ENCODE measurements at places on chromosomes 3 and 15.
A peak's percentile ranks its signal among the peaks of the same experiment; 100 is the strongest.

DNA sequence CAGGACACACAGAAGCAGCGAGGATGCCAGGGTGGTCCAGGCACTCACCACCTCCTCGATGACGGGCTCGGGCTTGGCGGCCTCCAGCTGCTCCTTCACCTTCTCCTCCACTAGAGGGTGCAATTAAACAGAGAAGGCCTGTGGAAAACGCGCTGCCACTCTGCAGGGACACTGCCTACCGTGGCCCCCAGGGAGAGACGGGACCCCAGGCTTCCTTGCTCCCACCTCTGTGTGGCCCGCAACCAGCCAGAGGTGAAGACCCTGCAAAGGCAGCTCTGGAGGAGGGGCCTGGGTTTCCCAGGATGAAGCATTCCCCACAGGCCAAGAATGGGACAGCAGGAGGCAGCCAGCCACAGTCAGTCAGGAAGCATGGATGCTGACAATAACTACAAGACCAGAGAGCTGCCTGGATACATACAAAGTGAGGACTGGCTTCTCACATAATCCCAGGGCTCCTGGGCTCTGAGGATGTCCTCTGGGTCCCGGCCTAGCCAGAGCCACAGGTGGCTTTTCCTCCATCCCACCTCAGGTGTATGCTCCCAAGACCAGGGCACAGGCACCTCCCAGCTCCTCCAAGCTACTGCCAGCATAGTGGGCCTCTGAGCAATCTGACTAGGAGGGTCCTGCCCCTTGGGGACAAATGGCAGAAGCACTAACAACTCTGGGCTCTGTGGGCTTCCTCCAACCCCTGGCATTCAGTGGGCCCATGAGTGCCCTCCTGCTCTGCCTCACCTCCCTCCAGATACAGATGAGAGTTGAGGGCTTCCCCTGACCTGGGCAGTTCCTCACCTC, 46.2 kb downstream of the PTH1R start:
- peaks cover 27% of the 10 kb centered on the region for H3K4me1 ChIP-seq
- DNase-seq = no peak
- H3K27me3 ChIP-seq = no peaks in the 10 kb centered on the region

GRCh38 chr15:88650556-88650955, 11.7 kb downstream of the ISG20 start:
- no peaks in the 10 kb centered on the region for H3K27me3 ChIP-seq
- DNase-seq = no peak
- peaks cover 27% of the 10 kb centered on the region for H3K4me1 ChIP-seq
- H3K27ac ChIP-seq = peak overlapping the region; percentile 88

- no peak for DNase-seq
- H3K36me3 ChIP-seq = no peaks in the 10 kb centered on the region
- H3K4me1 ChIP-seq = peaks cover 32% of the 10 kb centered on the region
These were observed 48.4 kb downstream of the DAPK2 start for GRCh38 chr15:63997715-63998442.

DNA sequence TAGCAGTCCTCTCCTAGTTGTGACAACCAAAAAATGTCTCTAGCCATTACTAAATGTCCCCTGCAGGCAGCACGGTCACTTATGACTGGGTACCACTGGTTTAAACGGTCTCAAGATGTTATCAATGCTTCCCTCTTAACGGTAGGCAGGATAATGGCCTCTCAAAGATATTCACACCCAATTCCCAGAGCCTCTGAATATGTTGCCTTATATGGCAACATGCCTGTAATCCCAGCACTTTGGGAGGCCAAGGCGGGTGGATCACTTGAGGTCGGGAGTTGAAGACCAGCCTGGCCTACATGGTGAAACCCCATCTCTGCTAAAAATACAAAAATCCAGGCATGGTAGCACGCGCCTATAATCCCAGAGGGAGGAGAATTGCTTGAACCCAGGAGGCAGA, 9.4 kb downstream of the MME start:
- H3K4me1 ChIP-seq = no peaks in the 10 kb centered on the region
- no peak for DNase-seq
- H3K27ac ChIP-seq = no peak overlapping the region
- H3K27me3 ChIP-seq = no peaks in the 10 kb centered on the region
- H3K4me3 ChIP-seq = no peak overlapping the region
- no peaks in the 10 kb centered on the region for H3K36me3 ChIP-seq

GRCh38 chr3:136567599-136568188, 184.5 kb downstream of the STAG1 start:
- H3K36me3 ChIP-seq = peaks cover 49% of the 10 kb centered on the region
- H3K4me3 ChIP-seq = no peak overlapping the region
- H3K4me1 ChIP-seq = peaks cover 4% of the 10 kb centered on the region

- peaks cover 7% of the 10 kb centered on the region for H3K27me3 ChIP-seq
- no peak overlapping the region for H3K27ac ChIP-seq
- DNase-seq = no peak
- H3K4me3 ChIP-seq = no peak overlapping the region
- H3K36me3 ChIP-seq = no peaks in the 10 kb centered on the region
These were observed 417.8 kb upstream of the TPM1 start for GRCh38 chr15:62624547-62625378.

- H3K36me3 ChIP-seq = no peaks in the 10 kb centered on the region
- no peak for DNase-seq
- H3K27ac ChIP-seq = no peak overlapping the region
- H3K27me3 ChIP-seq = no peaks in the 10 kb centered on the region
- no peak overlapping the region for H3K4me3 ChIP-seq
These were observed 721.2 kb downstream of the NAALADL2 start for GRCh38 chr3:175580318-175580717.

GRCh38 chr15:84016371-84016770, 219.2 kb upstream of the GOLGA6L4 start:
- peaks cover 3% of the 10 kb centered on the region for H3K27me3 ChIP-seq
- no peak overlapping the region for H3K27ac ChIP-seq
- H3K4me1 ChIP-seq = no peaks in the 10 kb centered on the region
- no peaks in the 10 kb centered on the region for H3K36me3 ChIP-seq
- H3K4me3 ChIP-seq = no peak overlapping the region

GRCh38 chr15:70036585-70037291, 61.0 kb downstream of the TLE3 start:
- H3K4me1 ChIP-seq = no peaks in the 10 kb centered on the region
- H3K27me3 ChIP-seq = peaks cover 12% of the 10 kb centered on the region
- no peaks in the 10 kb centered on the region for H3K36me3 ChIP-seq
- DNase-seq = no peak
- no peak overlapping the region for H3K27ac ChIP-seq

- H3K27ac ChIP-seq = no peak overlapping the region
- no peaks in the 10 kb centered on the region for H3K4me1 ChIP-seq
- no peak overlapping the region for H3K4me3 ChIP-seq
- DNase-seq = no peak
- H3K27me3 ChIP-seq = peaks cover 3% of the 10 kb centered on the region
These were observed 296.7 kb downstream of the PTPRG start for GRCh38 chr3:61858054-61858453.

GRCh38 chr3:71062952-71063772, 520.4 kb downstream of the FOXP1 start:
- H3K27me3 ChIP-seq = no peaks in the 10 kb centered on the region
- no peak overlapping the region for H3K4me3 ChIP-seq
- H3K27ac ChIP-seq = no peak overlapping the region
- DNase-seq = no peak

DNA sequence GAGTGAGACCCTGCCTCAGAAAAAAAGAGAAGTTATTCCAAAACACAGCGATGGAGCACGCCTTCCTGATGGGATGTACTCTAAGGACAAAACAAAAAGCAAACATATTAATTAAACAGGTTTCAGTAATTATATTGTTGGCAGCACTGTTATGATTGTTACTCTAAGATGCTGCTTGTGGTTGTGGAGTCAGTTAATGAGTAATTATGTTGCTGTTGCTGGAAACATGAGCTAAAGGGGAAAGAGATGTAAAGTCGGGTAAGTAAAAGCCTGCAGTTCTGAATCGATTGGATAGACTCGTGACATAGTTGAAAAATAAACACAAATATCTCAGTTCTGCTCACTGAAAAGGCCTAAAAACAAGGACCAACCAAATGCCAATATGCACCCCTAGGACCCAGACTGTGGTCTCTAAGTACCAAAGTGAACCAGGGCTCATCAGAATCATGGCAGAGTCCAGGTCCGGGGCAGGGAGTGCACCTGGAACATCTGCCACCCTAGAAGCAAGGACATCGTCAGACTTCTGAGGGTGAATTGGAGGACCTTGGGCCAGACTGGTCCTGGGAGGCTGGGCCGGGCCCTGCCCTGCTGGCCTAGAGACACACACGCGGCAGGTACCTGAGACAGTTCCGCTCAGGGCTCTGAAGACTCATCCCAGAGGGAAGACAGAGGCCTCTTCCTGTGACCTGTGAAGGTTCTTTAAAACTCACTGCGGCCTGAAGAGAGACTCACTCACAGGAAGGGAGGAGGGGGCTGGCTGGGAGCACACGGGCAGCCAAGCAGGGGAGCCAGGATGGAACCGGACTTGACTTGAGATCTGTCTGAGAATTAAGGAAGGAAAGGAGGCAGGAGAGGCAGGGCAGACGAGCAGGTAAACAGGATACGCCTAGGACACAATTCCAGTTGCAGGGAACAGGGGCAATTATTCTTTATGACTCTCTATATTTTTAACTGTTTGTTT, 140.5 kb downstream of the LRRK1 start:
- H3K27me3 ChIP-seq = no peaks in the 10 kb centered on the region
- H3K36me3 ChIP-seq = no peaks in the 10 kb centered on the region
- no peaks in the 10 kb centered on the region for H3K4me1 ChIP-seq
- no peak overlapping the region for H3K4me3 ChIP-seq
- H3K27ac ChIP-seq = no peak overlapping the region

DNA sequence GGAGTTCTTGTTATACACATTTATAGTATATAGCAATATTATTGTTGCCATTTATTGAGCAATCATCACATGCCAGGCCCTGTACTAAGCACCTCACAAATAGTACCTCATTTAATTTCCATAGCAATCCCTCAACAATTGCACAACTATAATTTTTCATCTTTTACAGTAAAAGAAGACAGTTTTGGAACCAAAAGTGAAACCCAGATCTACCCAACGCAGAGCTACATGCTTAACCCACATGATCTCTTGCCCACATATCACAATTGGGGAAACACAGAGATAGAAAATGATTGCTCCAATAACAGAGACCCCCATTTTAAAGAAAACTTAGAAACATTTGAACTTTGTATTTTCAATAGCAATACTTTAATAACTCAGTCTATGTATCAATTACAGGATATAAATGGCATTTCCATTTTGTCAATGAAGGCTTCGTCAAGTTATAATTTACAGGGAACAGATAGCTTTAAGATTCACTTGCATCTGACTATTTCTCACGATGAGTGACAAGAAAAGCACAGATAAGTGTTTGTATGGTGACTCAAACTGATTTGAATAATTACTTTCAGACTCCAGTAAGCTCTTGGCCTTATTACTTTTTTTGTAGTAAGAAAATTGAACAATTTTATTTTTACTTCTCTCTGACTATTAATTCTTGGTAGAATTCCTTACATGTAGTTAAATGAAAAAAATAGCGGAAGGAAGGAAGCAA, 38.7 kb upstream of the CCDC50 start:
- DNase-seq = no peak
- peaks cover 5% of the 10 kb centered on the region for H3K4me1 ChIP-seq
- H3K36me3 ChIP-seq = no peaks in the 10 kb centered on the region
- no peak overlapping the region for H3K27ac ChIP-seq

DNA sequence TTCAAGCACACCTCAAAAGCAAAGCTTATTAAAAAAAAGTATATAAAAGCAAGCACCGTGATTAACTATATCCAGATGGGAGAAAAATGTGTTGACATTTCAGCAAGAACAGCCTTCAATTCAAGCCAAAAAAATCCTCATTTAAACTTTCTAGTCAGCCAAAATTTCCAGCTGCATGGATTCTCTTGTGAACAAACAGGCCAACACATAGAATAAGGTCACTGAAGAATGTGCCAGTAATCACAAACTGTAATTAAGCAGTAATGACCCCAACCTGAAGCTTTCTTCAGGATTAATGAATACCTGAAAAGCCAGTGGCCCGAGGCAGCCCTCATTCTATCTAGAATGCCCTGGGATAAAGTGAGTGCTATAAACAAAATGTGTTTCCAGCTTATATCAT, 130.7 kb upstream of the KCNMB2 start:
- H3K4me3 ChIP-seq = no peak overlapping the region
- H3K27ac ChIP-seq = no peak overlapping the region
- H3K36me3 ChIP-seq = no peaks in the 10 kb centered on the region
- no peak for DNase-seq
- H3K27me3 ChIP-seq = no peaks in the 10 kb centered on the region

- peaks cover 42% of the 10 kb centered on the region for H3K4me1 ChIP-seq
- H3K4me3 ChIP-seq = no peak overlapping the region
- H3K27ac ChIP-seq = no peak overlapping the region
- no peak for DNase-seq
These were observed 52.3 kb downstream of the ABHD2 start for GRCh38 chr15:89140595-89140994.

DNA sequence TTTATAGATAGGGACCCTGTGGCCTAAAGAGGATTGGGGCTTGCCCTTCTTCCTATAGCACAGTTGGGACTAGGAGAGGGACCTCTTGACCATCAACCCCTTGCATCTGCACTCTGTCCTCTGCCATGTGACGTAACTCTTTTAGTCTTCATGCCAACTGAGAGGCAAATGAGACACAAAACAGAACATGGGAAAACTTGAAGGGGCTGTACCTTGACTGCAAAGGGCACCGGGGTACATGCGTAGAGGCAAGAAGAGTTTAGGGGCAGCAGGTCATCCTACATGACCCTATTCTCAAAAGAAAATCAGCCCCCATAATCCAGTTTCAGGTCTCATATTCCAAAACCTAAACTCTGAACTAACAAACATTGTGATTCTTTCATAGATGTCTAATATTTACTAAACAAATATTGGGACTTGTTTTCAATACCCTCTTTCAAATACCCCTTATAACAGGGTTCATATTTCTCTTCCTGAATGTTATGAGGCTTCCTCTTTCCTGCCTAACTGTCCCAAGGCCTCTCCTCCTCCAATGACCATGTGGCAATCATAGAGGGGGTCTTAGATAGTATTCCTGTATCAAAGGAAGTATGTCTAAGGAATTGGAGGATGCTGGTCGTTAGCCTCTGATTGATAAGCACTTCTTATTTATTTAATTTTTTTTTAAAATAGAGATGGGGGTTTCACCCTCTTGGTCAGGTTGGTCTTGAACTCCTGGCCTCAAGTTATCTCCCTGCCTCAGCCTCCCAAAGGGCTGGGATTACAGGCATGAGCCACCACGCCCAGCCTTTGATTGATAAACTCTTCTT, 20.6 kb downstream of the ACKR2 start:
- H3K4me3 ChIP-seq = no peak overlapping the region
- H3K36me3 ChIP-seq = no peaks in the 10 kb centered on the region
- H3K27me3 ChIP-seq = peaks cover 25% of the 10 kb centered on the region
- DNase-seq = no peak

DNA sequence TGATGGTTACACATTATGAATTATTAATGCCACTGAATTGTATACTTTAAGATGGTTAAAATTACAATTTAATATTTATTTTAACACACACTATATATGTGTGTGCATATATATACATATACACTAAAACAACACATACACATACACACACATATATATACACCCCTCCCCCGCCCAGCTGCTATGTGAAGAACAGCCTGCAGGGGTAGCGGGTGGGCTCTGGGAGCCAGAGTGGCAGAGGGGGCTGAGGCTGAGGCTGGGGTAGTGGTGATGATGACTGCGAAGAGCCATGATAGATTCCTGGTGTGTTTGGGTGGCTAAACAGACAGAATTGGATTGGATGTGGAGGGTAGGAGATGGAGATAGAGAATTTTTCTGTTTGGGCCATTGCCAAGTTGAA, 39.4 kb upstream of the APEH start:
- H3K4me1 ChIP-seq = no peaks in the 10 kb centered on the region
- no peak overlapping the region for H3K27ac ChIP-seq

All from activated T-helper 2 cell treated with anti-CD3 and anti-CD28 coated beads, Interferon-gamma antibody, Interleukin-2, Interleukin-4, amounts not matched to agents 10 μg/mL and 5 μg/mL and 100 μg/mL, durations not matched to agents 14 hours and 24 hours and 36 hours (primary cell).